ENCODE measurements at places on chromosomes 6 and 20. TPM values are rescaled to one million over a fixed set of nuclear protein-coding genes. Genes with fewer than 3 reads are reported as not detected.

DNA sequence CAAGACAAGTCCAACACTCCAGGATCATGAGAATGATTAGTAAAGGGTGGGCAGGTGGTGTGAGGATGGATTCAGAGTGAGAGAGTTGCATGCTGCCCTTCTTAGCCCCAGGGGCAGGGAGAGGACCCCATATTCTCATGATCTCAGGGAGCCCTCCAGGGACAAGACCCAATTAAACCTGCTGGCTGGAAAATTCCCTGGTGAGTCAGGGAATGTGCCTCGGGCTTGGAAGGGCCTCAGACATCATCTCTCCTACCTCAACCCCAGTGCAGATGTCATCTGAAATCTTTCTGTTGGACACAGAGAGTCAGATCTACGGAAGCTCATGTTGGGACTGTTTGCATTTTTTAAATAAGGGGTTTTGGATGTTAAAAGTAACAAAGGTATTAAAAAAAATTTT, 9.2 kb upstream of the SIRPD start:
- H3K4me1 ChIP-seq, result no peaks in the 10 kb centered on the region
- H3K27ac ChIP-seq, result no peak overlapping the region
- DNase-seq, result no peak

Gene CNKSR3
- 10.5 TPM for total RNA-seq

GRCh38 chr6:107653861-107654394, 164.0 kb downstream of the SOBP start:
- no peaks in the 10 kb centered on the region for H3K36me3 ChIP-seq
- H3K4me3 ChIP-seq, result no peak overlapping the region
- H3K27me3 ChIP-seq, result no peaks in the 10 kb centered on the region
- DNase-seq, result no peak
- peaks cover 25% of the 10 kb centered on the region for H3K4me1 ChIP-seq

DNA sequence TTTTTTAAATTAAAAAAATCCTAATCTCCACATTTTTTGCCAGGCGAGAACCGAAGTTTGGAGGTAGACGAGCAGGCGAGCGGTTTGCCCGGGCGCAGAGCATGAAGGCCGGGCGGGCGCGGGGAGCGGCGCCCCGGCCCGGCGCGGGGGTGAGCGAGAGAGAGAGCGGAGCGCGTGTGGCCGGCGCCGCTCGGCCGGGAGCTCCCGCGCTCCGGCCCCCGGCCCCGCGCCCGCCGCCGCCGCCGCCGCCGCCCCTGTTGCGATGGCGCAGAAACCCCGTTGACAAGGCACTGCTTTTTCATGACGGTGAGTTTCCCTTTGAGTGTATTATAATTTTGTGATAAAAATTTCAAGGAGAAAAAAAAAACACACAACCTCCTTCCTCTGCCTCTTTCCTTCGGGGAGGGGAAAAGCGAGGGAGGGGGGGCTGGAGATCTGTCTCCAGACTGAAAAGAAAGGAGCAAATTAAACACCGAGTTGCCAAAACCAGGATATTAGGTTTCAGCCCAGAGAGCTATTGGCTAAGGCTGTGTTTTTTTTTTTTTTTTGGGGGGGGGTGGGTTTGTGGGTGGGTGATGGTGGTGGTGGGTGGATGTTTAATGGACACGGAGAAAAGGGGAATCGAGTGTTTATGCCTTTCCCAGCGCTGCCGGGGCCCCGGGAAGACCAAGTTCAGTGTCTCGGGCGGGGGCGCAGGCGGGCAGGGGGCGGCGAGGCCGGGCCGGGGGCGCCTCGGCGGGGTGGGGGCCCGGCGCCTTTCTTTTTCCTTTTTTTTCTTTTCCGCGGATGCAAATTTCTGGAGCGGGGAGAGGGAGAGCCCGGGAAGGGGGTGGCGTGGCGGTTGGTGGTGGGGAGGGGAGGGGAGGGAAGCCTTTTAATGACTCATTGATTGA, at the start of gene BICRAL:
Gene BICRAL, plus strand, starts transcription at position 257 of the 893 bp plus-strand sequence. CDS start 39,971 bp downstream, outside the sequence.
- no peaks in the 10 kb centered on the region for H3K27me3 ChIP-seq
- no peaks in the 10 kb centered on the region for H3K36me3 ChIP-seq
- DNase-seq, result peak; percentile 81
- H3K4me3 ChIP-seq, result peak within 1 kb of the TSS; percentile 75
- peak within 1 kb of the TSS; percentile 98 for H3K27ac ChIP-seq
